ENCODE measurements at places on chromosomes 6 and 20.

- DNase-seq: no peak
These were observed 221.2 kb downstream of the LAMA2 start for GRCh38 chr6:129104131-129104530.

GRCh38 chr6:167745670-167746389, 80.9 kb upstream of the AFDN start:
- DNase-seq: no peak

DNA sequence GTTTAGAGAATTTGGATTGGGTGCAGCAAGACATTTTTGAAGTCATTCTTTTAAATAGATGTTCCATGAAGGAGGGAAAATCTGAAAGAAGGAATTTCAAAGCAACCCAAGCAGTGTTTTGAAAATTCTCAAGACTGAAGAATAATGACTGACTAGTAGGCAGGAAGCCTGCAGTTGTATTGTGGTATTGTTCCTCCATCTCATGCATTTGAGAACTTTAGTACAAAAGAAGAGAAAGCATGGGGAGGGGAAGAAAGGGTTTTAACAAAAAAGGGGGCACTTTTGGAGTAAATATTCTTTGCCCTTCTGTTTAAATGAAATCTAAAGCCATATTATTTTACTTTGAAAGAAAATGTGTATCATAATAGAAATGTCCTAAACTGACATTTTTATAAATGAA, 6.6 kb downstream of the NCOA3 start:
- DNase-seq: no peak

- DNase-seq: no peak
These were observed 227.9 kb downstream of the TBXT start for GRCh38 chr6:165939601-165940290.

DNA sequence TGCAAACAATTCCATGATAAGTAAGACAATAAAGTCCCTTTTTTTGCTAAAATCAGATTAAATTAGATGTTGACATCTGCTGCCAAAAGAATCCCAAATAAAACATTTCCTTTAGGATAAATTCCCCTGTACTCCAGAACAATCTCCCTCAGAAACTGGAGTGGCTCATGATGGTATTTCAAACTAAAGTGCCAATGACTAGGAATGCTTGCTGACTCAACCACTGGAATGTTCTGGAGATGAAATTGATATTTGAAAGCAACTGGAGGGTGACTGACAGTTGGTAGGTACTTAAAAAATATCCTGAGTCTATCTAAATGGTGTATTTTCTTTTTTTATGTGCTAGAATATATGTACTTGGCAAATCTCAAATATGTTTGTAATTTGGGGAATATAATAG, 350.1 kb upstream of the TSHZ2 start:
- DNase-seq: no peak

- no peak for DNase-seq
These were observed 69.5 kb downstream of the CYP39A1 start for GRCh38 chr6:46583081-46583480.

- DNase-seq: peak; percentile 36
These were observed 715 bp downstream of the PSMF1 start for GRCh38 chr20:1119128-1119505.

DNA sequence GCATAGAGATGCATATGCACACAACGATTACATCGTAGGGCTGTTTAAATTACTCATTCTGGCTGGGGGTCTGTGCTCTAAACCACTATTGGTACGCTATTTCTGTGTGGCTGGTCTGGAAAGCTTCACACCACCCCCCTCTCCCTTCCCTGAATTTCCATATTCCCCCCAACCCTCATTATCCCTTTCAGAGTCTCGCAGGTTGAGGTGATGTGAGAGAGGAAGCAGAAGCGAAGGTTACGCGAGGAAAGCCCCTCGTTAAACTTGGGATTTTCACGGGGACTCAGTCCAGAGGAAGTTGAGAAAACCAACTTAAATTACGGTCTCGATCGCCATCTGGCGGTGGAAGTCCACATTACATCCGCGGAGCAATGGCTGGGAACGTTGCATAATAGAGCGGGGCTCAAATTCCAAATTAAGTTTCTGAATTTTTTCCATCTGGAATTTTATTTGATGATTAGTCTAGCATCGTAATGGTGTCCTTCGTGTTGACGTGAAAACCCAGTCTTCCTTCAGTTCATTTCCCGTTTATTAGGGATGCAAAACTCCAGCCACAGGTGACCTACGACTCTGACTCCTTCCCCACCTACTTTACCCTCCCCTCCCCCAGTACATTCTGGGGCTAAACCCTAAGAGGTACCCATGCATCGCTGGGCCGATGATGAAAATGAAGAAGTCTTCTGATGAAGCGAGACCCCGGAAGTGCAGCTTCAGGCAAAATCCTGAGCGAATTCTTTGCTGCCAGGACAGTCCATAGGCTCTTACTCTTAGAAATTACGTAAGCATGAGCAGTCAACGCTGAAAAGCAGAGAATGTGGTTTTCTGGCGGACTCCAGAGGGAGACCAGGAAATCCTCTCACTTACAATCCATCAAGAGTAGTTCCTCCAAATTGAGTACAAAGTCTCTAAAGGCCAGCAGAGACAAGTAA, 19.7 kb downstream of the HLA-DOB start:
- peak; percentile 77 for DNase-seq

- DNase-seq: no peak
These were observed 12.5 kb downstream of the SIRT5 start for GRCh38 chr6:13586603-13587542.

DNA sequence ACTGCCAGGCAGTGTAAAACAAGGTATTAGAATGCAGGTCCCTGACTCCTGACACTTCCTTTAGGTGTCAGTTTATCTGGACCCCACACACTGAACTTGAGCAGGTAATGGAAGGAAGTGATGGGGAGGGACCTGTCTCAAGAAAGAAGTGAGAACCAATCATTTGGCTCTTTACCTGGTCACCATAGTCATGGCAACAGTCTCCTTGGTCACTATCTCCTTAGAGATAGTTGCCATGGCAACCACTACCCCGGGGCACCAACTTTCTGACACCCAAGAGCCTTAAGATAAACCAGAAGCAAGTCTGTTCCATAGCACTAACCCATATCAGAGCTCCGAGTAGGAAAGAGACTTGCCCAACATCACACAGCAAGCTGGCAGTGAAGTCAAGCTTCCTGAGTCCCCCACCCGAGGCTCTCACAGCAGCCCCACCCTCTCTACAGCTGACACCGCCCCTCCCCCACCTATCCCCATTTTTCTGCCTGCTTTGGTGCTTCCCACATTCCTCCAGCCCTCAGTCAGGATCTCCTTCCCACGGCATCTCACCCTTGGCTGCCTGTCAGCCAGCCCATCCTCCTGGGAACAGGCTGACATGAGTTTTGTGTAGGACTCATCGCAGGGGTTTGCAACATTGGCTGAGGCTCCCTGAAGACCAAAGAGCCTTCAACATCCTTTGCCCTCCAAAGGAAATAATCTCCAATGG, 16.3 kb upstream of the HM13 start:
- DNase-seq: peak; percentile 42

- DNase-seq: no peak
These were observed 130.1 kb downstream of the NFATC2 start for GRCh38 chr20:51412333-51412871.

DNA sequence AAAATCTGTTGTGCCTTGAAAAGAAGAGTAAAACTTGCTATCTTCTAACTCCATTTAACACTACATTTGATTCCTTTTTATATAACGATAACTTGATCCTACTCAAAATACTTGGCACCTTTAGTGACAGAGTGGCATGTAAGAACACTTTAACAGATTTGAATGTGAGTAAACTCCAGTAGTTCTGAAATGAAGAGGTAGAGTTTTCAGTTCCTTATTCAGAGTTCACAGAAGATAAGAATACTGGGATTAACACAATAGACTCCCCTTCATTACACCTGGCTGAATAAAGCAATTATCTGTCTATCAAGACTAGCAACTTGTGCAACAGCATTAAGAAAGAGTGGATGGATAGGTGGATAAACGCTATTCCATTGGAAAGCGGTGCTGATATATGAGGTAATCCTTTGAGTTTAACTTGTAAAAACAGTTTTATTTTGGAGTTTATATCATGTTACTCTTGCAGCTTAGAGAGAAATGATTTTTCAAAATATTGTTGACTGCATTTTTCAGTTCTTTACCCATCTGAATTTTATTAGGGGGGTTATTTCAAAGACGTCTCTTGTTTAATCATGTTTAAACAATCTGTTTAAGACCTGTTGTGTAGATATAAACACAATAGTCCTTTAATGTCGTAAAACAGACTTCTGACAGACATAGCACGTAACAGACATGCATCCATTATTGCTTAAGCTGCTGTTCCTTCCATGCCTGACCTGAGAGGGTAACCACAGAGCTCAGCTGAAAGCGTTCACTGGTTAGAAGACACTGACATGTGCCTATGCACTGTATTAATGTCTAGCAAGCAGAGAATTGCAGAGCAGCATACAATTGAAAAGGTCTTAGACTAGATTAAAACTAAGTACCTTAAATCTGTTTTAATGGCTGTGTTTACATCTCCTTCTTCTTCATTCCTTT, 102.4 kb upstream of the SUPT3H start:
- no peak for DNase-seq

GRCh38 chr6:159440349-159440748, 252.7 kb downstream of the SOD2 start:
- DNase-seq: no peak

GRCh38 chr6:96015518-96016333, at the start of gene FUT9:
Gene FUT9 (plus strand): TSS chr6:96015974. CDS start chr6:96203156, 187,182 bp downstream.
- DNase-seq: no peak
